ENCODE measurements at places on chromosomes 7 and 10.

DNA sequence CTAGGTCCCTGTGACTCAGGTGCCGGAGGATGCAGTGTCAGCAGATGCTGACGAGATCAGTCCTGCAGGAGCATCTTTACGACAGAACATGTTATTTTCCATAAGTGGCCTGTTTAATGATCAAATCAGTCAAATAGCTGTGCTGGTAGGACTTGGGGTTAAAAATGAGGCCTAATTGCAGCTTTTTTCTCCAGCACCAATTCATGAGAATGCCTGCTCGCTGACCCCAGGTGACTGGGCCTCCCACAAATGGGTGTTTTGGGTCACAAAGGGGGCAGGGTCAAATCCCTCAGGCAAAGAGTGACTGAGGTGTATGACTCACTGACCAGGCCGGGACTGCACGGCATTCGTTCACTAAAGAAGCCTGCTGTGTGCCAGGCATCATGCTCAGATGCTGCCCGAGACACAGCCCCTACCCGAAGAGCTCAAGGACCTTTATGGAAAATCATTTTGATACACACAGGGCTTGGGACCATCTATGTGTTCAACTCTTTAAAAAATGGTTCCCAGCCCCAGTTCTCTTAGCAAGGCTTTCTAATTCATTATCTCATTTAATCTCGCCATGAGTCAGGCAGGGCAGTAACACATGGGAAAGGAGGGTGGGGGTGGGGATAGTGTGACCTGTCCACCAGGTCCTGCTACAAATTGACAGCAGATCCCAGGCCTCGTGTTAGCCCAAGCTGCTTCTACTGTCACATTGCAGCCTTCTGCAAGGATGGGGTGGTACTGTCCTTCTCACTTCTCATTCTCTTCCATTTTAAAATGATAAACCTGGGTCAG is 21.1 kb downstream of the ZNF775 start:
- DNase-seq, result peak; percentile 46

- no peak for DNase-seq
Measured at GRCh38 chr7:131904760-131905327, 348.4 kb upstream of the PODXL start.

- DNase-seq, result no peak
Measured at GRCh38 chr7:2614631-2615330, 17.0 kb upstream of the TTYH3 start.

- peak; percentile 27 for DNase-seq
Measured at GRCh38 chr10:112389271-112389822, 15.4 kb downstream of the ACSL5 start.

- DNase-seq, result no peak
Measured at GRCh38 chr7:1555046-1555812, 776 bp downstream of the TMEM184A start.

DNA sequence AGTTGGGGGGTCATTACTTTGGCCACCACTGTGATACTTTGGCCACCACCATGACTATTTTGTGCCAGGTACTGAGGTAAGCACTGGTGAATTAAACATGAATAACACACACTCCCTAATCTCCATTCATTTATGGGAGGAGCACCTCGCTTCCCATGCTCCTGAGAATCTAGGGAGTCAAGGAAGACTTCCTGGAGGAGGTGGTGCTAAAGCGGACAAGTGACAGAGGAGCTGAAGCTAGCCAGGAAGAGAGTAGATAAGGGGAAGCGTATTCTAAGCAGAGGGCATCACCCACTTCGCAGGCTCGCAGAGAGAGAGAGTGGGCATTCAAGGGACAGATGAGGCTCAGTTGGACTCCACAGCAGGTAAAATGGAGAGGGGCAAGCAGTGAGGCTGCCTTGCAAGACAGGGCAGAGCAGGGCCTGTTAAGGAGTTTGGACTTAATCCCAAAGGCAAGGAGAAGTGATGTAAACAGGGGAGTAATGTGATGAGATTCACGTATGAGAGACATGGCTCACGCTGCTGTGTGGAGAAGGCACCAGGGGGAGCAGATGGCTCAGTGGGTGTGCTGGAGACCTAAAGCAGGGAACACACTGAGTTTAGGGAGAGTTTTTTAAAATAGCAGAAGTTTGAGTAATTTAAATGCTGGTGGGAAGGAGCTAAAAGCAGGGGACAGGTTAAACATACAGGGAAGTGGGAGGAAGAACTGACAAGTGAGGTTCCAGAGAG is 21.3 kb upstream of the TMEM248 start:
- DNase-seq, result no peak

DNA sequence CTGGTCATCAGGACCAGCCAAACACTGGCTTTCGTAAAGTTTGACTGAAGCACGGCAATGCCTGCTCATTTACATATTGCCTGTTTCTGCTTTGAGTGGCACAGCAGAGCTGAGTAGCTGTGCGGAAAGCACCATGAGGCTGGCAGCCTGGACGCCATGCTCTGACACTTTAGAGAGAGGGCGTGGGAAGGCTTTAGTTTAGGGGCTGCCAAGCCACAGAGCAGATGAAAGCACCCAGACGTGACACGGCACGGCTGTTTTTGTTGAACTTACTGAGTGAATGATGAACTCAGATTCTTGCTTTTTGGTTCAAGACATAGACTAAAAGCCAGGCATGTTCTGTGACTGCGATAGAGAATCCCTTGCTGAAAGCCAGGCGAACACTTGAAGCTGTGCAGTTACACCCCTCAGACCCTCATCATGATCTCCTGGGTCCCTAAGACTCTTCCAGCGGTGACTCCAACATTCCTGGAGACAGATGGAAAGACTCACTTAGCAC is 182.1 kb downstream of the ZMYND11 start:
- DNase-seq, result no peak

DNA sequence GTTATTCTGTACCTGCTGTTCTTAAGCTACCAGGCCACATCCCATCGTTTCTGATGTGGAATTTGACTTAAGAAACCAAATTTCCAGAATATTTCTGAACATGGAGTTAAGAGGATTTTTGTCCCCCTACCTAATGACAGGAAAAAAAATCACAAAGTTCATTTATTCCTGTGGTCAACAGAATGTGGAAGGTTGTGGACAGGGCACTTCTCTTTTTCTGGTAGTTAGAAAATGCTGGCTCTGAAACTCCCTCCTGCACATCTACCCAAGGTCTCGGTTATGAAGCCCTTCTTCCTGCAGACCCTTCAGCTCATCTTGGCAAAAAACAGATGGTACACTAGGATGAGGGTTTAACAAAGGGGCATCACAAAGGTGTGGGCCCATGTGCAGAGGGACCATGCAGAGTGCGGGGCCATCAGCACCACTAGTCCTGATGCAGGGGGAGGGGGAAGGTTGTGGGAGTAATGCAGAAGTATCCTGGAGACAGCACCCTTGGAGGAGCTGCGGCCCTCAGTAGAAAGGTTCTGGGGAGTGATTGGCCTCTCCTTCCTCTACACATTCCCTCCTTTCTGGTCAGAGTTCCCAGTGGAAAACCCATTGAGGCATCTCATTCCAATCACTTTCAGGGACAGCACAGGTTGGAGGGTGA is 9.8 kb downstream of the ALOX5 start:
- DNase-seq, result no peak

GRCh38 chr7:27303026-27303425 is 60.4 kb downstream of the EVX1 start:
- DNase-seq, result no peak

Measured in hematopoietic multipotent progenitor cell treated with erythropoietin and hydrocortisone succinate and interleukin-3 and kit ligand, for 6 days (in vitro differentiated cells).